ENCODE measurements at places on chromosomes 12 and 14.

GRCh38 chr14:75432411-75432810 lies 4.6 kb downstream of the JDP2 start:
- DNase-seq = no peak

- no peak for DNase-seq
These were observed 5.1 kb upstream of the TUNAR start for GRCh38 chr14:95871531-95871930.

DNA sequence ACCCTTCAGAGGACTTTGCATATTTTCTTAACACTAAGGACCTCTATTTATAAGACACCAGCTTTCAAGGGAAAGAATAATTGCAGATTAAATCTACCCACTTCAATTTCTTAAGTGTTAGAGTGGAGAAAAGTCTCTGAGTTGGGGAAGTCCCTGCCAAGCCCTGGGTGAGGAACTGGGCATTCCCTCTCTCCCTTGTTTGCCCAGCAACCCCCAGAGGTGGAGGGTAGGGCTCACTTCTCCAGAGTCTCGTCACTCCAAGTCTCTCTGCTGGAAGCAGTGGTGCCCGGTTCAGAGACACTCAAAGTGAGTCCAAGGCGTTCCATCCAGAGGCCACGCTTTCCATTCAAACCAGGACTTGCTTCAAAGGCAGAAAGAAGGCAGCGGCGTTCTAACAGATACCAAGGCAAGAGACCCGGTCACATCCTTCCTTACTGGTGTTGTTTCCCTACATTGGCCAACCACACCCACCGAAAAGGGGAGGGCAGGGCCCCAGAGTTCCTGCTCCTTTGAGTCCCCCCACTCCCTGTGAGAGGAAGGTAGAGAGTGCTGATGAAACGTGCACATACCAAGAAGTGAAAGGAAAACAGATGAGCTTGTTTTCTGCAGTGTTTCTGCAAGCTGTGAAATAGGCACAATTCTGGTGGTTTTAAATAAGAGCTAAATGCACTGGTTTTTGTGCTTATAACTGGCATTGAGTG lies 6.1 kb upstream of the BDKRB2 start:
- no peak for DNase-seq

GRCh38 chr14:36054353-36055051 lies 122.0 kb downstream of the PTCSC3 start:
- no peak for DNase-seq

DNA sequence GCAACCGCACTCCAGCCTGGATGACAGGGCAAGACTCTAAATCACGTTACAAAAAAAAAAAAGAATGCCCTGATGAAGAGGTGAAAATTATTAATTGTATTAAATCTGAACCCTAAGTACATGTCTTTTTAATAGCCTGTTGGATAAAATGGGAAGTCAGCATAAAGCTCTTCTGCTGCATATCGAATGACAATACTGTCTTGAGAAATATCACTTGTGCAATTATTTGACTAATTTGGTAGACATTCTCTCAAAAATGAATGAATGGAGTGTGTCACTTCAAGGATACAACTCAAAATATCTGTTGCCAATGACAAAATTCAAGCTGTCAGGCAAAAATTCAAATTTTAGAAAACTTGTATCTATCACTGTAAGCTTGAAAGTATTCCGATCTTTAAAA lies 38.9 kb downstream of the DNAI7 start:
- DNase-seq = no peak

- no peak for DNase-seq
These were observed 190.0 kb downstream of the CACNA1C start for GRCh38 chr12:2242816-2243215.

GRCh38 chr12:3172124-3173007 lies 95.2 kb downstream of the TSPAN9 start:
- DNase-seq = no peak

DNA sequence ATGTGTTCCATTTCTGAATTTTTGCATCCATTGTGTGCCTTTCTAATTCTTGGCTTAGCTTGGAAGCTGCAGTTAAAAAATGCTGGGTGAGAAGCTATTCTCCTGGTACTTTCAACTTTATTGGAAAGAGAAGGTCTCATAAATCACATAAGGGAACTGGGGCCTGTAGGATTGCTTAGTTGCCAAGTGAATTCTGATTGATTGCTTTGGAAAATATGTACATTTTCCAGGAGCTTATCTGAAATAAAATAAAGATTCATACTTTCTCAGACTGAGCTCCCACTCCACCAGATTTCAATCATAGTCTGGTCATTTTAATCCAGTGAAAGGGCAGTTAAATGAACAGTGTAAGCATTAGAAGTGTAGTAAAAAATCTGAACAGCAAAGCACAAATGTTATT lies 50.0 kb upstream of the PRICKLE1 start:
- no peak for DNase-seq

DNA sequence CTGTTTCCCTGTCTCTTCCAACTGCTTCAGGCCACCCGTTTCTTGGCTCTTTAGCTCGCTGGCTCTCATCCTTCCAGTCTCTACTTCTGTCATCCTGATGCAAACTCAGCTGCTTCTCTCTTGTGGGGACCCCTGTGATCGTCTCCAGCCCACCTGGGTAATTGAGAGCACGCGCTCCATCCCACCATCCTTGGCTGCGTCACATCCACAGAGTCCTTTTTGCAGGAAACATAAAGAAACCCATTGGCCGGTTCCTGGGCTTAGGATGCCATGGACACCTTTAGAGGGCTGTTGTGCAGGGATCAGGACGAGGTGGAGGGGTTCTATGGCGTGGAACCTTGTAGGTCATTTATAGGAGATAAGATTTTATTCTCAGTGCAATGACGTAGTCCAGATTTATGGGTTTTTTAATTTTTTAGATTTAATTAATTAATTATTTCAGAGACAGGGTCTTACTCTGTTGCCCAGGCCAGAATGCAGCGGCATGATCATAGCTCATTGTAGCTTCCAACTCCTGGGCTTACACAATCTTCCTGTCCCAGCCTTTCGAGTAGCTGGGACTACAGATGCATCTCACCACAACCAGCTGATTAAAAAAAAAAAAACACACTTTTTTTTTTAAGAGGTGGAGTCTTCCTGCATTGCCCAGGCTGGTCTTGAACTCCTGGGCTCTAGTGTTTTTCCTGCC lies 82.6 kb downstream of the CCDC92 start:
- DNase-seq = no peak

DNA sequence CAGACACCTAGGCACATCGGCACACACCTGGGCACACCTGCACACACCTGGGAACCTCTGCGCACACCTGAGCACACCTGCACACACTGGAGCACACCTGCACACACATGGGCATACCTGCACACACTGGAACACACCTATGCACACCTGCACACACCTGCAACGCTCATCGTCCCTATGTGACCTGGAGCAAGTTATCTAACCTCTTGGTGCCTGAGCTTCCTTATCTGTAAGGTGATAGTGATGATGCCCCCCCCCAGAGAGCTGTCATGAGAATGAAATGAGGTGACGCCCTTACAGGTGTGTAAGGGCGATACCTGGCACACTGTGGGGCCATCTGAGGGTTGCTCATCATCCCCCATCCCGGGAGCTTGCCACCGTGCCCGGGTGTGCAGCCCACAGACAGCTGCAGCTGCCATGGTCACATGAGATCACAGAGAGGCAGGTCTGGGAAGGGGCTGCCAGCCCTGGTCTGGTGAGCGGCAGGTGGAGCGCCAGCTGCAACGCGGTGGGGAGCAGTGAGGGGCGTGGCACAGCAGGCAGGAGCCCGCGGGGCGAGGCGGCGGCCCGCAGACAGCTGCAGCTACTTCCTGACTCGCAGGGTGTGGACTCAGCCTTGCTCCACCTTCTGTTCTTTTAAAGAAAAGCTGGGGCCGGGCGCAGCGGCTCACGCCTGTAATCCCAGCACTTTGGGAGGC lies 59.9 kb upstream of the FBRSL1 start:
- no peak for DNase-seq

- DNase-seq = no peak
These were observed 48.4 kb downstream of the GALNT4 start for GRCh38 chr12:89476232-89476631.

DNA sequence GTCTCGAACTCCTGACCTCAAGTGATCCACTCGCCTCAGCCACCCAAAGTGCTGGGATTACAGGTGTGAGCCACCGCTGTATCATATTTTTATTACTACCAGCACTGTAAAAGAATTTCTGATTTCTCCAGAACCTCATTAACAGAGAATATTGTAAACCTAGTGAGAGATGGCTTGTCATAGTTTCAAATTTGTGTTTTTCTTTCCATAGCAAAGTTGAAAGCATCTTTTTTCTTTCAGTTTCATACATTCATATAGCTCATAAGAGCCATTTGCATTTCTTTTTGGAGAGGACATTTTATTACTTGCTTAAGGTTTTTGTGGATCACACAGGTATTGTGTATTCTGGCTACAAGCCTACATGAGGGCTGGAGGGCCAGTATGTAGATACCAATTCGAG lies 58.0 kb downstream of the MIS18BP1 start:
- DNase-seq = no peak

DNA sequence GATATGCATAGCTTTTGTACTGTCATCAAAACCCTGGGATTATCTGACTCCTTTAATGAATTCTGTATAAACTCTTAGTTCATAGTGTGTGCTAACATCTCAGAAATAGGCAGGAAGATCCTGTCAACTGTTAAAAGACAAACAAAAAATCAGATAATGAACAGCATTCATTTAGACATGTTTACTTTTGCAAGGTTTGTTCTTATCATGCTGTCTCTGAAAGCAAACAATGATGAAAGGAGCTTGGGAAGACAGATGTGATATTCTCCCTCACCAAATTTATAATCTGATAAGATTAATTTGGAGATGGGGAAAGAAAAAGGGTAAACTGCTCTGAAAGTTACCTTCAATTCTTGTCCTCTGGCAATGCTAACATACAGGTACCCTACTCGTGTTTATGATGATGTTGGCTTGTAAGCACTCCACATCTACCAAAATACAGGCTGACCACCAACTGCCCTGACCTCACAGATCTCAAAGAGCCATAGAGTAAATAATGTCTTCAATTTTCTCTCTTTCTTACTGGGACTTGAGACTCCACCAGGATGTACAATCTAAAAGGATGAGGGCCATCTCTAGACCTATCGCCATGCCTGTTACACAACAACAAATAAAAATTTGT lies 233.8 kb downstream of the SSPN start:
- no peak for DNase-seq

DNA sequence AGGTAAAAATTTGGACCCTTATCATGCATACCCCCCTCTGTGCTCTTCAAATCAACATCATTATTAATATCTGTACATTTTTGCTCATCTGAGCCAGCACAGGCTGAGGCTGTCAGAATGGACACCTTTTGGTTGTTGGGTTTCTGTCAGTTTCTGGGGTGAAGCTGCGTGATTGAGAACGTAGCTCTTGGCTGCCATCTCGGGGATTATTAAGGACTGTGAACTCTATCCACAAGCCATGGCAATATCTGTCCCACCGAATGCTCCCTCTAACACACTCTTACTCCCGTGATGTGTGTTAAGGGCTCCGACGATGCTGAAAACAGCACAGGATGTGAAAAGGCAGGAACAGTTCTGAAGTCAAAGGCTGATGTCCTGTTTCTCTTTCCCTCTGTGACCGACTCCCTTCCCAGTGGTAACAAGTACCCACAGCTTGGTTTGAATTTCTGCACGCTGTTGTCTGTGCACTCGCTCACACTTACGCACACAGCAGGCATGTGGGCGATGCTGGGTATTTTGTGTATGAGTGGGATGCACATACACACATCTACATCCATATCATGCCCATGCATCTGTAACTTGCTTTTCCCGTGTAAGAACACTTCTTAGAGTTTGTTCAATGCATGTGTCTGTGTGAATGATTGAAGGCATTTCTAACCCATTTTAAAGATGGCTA lies 405.6 kb downstream of the TMEM121 start:
- DNase-seq = no peak

DNA sequence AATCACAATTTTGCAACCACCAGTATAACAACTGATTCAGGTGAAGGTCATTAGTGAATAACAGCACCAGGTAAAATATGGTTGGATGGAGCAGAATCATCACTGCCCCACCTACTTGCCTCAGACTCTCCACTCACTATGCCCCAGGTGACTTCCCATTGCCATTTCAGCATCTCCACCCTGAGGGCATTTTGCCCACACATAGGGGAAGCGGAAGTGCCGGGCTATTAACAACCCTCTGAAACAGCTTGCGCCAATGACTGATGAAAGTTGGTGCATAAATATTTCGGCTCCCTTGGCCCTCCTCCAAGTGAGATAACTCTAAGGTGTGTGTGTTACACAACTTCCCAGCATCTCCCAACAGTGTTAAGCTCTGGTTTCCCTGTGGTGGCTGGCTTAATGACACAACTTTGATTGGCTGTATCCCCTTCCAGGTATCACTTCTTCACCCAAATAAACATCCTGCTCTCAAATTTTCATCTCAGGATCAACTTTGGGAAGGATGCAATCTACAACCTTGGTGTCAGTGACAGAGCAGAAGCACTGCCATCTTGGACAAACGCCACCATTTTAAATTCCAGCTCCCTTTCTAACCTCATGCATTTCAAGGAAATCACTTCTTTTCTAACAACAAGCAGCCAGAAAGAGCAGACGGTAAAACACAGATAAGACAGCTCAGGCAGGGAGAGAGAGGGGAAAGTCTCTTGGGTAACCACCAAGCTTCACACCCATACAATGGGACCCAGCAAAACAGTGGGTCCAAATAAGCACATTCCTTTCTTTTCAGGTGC lies 73.6 kb upstream of the PPP2R5C start:
- no peak for DNase-seq

DNA sequence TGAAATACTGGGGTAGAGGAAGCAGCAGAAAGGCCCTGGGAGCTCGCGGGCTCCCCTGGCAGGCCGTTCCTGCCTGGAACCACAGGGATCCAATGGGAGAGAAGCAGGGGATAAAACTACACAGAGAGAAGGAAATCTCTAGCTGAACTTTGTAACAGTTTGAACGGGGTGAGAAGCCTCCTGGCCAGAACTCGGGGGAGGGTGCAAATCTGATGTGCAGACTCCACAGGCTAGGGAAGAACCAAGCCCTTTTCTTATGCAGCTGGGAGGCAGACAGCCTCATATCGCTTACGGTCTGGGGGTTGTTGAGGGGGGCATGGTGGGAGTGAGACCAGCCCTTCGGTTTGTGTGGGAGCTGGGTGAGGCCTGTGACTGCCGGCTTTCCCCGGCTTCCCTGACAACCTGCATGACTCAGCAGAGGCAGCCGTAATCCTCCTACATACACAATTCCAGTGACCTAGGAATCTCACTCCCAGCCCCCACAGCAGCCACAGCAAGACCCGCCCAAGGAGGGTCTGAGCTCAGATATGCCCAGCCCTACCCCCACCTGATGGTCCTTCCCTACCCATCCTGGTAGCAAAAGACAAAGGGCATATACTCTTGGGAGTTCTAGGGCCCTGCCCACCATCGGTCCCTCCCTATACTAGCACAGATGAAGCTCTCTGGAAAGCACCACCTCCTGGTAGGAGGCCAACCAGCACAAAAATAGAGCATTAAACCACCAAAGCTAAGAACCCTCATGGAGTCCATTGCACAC lies 143.0 kb downstream of the TMTC1 start:
- no peak for DNase-seq

GRCh38 chr14:49594347-49595091 lies 4.2 kb upstream of the LRR1 start:
- DNase-seq = no peak

GRCh38 chr12:58819345-58819744 lies 101.0 kb downstream of the LRIG3 start:
- DNase-seq = no peak

Data from hippocampal formation (tissue), 2 donors.